ENCODE measurements at places on chromosomes 6 and 20.

DNA sequence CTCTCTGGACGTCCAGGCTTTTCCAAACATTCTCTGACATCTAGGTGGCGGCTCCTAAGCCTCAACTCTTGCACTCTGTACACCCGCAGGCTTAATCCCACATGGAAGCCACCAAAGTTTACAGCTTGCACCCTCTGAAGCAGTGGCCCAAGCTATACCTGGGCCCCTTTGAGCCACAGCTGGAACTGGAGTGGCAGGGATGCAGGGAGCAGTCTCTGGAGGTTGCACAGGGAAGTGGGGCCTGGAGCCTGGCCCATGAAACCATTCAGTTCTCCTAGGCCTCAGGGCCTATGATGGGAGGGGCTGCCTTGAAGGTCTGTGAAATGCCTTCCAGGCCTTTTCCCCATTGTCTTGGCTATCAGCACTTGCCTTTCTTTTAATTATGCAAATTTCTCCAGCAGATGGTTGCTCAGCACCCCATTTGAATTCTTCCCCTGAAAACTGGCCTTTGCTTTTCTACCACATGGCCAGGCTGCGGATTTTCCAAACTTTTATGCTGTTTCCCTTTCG lies 64.9 kb downstream of the IRF4 start:
- no peak for DNase-seq

DNA sequence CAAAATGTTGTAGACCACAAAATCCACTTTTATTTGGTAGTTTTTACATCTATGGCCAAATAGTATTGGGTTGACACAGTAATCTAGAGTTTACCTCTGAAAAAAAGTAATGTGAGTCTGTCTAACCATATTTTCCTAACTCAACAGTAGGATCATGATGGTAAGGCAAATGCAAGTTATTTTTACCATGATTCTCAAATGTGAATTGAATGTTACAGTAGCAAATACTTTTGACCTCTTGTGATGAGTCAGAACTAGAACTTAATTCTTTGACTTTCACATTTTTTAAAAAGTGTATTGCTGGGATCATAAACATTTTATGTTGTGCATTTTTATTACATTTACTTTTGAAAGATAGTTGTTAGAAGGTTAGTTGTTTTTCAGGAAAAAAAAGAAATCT lies 22.0 kb downstream of the RNF146 start:
- DNase-seq, result no peak

DNA sequence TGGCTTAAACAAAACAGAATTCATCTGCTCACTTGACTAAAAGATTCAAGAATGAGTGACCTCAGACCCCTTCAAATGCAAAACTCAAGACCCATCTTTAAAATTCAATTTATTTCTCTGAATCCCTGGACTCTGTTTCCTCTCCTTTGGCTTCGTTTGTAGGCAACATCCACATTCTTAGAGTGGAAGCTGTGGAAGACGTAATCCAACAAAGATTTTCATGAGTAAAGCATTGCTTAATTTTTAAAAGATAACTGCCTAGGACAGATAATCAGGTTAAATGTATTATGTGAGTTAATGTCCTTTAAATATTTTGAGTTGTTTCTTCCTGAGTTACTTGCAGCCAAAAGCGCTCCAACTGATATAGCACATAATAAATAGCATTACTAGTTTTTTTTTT lies 164.5 kb downstream of the ZMYND8 start:
- no peak for DNase-seq

DNA sequence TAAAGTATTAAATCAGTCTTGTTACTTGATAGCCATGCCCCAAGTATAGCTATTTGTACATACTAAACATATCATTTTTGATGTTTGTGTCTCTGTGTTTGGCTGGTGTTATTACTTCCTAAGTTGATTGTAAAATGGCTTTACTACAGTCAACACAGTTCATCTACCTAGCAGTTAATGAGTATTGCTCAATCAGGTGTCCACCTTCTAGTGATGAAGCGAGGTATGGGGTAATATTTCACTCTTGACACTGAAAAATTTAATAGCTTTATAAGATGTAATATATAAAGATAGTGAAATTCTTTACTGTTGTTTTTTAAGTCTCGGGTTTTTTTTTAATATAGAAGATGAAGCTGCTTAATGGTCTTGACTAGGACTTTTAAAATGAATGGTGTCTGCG lies 18.9 kb downstream of the TMEM14A start:
- DNase-seq, result no peak

GRCh38 chr20:38049800-38050199 lies 16.3 kb downstream of the RPRD1B start:
- peak; percentile 57 for DNase-seq

DNA sequence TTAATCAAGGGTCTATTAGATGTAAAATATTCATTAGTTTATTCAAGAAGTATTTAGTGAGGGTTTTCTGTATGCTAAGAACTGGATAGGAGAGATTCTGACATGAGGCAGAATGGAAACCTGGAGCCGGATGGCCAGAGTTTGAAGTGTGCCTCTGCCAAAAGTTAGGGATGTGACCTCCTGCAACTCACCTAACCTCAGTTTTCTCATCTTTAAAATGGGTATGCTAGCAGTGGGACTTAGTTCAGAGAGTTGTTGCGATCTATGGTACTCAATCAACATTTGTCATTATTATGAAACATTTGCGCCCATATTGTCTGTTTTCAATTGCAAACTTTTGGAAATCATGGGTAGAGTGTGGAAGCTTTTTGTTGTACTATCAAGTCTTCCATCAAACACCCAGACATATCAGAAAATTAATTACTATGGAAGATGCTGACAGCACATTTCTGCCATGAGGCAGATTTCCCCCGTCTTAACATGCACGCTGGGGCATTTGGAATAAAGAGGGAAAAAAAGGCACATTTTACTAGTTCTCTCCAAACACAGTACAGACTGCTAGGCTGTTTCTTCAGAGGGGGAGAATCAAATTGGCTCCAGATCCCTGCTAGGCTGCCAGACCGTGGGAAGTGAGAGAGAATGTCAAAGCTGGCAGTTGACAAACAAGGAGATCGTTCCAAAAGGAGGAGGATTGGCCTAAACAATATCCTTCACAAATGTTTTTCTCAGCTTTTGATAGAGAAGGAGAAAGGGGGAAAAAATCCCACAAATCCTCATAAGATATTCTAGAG lies 205.3 kb upstream of the TSHZ2 start:
- DNase-seq, result no peak

DNA sequence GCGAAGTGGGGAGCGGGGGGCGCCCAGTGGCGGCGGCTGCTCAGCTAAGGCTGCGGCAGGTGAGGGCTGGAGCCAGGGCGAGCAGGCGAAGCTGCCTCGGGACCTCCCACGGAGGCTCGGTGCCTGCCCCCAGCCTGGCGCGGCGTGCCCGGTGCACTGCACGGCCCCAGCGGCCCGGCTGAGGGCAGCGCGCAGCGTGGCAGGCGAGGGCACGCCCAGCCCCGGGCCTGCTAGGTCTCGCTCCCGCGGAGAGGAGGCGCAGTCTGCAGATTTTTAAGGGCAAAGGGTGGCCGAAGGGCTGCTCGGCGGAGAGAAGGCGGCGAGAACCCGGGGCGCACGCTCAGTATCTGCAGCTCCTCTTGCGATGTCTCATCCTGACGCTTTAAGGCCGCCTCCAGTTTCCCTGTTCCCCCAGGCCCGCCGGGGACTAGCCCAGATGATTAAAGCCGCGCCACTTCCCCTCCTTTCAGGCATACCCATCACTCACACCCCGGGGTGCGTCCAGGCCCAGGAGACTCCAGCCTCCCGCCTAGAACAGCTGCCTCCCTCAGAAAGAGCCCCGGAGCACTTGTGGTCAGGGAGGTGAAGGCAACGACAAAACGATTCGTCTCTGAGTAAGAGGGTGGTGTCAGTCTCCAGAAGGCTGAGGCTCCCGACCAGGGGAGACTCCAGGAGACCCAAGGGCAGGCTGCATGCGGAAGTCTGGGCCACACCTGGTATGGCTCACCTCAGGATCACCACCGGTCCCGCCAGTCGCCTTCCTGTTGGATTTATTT lies at the start of gene FERMT1:
FERMT1 (minus strand) TSS at position 158 of the 776 bp plus-strand sequence. CDS start 3,476 bp downstream, outside the sequence.
- DNase-seq, result peak; percentile 31

DNA sequence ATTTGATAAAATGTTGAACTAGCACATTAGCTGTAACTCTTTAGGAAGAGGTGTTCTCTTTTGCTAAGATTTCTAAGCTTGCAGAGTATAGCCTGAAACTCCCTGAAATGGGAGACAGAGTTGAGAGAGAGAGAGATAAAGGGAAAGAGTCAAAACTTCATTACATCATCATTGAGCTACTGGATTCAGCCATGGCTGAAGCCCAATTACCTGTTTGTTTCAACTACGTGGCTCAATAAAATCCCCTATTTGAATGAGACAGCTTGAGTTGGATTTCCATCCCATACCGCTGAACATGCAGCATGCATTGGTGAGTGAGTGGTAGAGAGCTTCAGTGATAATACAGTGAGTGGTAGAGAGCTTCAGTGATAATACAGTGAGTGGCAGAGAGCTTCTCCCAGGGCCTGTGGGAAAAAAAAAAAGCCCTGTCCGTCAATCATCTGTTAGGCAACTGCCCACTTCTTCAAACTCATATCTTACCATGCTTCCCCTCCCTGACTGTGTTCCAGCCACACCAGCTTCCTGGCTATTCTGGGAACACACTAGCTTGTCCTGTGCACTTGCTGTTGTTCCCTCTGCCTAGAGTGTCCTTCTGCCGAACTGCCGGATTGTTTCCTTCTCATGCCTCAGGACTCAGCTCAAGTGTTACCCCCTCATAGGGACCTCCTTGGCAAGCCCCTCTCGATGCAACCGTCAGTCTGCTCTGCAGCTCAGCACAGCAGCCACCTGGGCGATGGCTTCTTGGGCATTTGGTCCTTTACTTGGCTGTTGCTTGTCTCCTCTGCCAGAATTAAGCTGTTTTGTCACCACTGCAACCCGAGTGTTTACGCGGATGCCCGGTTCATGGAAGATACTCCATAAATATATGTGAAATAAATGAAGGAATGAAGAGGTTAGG lies 91.3 kb upstream of the EYA2 start:
- no peak for DNase-seq

GRCh38 chr6:18161431-18161830 lies 6.2 kb downstream of the KDM1B start:
- DNase-seq, result no peak

- DNase-seq, result no peak
Measured at GRCh38 chr6:90431576-90431975, 134.9 kb upstream of the BACH2 start.

DNA sequence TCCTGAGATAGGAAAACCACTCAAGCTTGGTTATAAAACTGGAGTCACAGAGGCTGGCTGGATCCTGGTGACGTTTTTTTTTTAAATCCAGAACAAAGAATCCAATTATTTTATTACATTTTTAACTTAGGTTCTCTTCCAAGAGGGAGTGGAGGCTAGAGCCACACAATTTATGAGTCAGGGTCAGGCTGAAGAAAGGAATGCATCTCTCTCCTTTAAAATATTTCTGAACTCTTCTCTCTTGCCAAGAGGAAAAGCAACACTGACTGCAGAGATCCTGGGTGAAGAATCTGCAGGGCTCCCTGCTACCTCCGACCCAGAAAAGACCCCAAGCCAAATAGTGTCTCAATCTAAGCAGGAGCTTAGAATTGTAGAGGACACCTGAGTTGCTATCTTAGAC lies 88.5 kb upstream of the SSTR4 start:
- no peak for DNase-seq

DNA sequence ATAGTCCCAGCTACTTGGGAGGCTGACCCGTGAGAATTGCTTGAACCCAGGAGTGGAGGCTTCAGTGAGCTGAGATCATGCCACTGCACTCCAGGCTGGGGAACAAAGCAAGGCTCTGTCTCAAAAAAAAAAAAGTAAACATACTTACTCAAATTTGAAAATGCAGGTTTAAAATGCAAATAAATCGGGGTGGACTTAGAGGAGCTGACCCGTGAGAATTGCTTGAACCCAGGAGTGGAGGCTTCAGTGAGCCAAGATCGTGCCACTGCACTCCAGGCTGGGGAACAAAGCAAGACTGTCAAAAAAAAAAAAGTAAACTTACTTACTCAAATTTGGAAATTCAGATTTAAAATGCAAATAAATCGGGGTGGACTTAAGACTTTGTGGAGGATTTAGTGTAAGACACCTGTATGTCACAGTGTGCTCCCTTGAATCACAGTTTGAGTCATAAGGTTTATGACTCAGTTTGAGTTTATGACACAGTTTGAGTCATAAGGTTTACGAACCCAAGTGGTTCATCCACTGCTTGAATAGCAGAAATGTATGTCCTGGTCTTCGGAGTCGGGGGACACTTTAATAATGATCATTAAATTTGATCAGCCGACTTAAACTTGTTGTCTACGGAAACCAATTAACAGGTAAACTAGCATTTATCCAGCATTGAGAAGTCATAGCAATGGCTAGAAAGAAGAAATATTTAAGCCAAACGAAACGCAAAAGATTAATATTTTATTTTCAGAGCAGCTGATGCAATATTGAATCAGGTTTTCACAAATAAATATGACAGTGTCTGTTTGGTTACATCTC lies 6.8 kb upstream of the MRPS10 start:
- DNase-seq, result peak; percentile 46

DNA sequence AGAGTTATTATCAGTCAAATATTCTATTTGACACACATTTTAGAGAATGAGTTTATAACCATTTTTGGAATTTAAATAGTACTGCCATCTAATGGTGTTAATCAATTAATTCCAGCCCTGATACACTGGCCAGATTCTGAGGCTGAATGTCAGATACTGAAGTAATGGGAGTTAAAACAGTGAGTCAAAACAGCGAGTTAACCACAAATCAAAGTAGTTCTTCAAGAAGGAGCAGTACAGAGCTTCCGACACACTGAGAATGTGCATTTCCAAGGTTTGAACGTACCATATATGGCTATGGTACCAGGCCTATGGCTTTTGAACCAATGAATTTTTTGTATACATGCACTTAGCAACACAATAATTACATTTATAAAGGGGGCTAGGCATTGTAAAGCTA lies 11.3 kb upstream of the CEP43 start:
- peak; percentile 7 for DNase-seq

DNA sequence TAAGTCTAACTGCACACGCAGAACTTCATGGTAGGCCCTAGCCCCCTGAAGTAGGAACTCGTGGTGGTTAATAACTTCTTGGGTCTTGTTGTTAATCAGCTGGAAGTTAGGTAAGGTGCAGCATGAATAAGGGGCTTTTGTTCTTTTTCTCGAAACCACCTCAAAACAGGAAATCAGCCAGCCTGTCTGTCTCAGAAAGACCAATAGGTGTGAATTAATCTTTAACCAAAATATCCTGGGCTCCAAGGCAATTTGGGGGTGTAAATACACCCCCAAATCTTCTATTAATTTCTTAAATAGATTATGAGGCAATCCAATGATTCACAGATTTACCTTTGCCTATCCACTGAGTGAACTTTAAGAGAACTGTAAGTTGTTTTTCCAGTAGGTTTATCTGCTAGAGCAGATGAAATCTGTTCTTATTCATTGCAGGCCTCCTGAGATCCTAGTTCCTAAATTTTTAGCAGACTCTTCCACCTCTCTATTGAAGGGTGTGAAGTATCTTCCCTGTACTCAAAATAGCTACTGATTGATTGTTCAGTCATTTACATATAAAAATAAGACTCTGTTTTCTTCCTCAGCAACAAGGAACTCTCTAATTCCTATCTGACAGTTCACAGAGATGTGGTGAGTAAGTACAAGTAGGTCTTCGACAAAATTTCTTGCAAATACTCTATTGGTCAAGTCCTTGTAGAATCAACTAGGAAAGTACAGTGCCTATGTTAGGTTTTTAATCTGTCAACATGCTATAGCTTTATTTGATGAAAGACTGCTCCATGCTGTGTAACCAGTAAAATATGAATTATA lies 427.1 kb upstream of the NOX3 start:
- peak; percentile 60 for DNase-seq

All from endothelial cell of umbilical vein (primary cell).